ENCODE measurements at places on chromosomes 6 and 20.
A peak's percentile ranks its signal among the peaks of the same experiment; 100 is the strongest.

DNA sequence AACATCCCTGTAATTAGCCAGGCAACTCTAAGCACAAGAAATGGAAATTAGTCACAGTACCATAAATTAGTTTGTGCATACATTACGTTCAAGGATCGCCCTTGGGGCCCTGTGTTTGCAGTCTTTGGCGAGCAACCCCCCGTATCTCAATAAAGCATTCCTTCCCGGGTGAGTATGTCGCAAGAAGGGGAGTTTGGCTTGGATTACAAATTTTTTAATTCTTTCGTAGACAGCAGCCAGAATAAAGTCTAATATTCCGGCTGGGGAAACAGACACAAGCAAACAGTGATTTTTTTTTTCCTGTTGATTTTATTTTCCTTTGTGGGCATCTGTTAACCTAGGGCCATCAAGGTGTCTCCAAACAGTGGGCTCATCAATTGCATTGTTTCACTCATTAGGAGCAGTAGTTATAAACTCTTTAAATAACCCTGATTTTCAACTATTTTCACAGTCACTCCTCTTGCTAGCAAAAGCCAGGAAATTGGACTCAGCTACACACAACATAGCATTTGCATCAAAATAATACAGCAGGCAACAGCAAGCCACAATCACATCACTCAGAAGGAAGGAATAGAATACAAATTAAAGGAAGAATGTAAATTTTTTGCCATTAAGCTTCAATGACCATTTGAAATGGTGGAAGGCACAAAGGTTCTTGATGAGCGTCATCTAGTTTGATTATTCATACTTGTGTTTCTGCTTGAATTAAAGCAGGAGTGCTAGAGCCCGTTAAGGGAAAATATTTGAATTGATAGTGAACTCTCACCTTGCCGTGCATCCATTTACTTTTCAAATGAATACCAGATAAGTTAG is 85.3 kb downstream of the LINC00237 start:
- DNase-seq: no peak

GRCh38 chr6:71473926-71474325 is 185.3 kb downstream of the OGFRL1 start:
- no peak for DNase-seq

DNA sequence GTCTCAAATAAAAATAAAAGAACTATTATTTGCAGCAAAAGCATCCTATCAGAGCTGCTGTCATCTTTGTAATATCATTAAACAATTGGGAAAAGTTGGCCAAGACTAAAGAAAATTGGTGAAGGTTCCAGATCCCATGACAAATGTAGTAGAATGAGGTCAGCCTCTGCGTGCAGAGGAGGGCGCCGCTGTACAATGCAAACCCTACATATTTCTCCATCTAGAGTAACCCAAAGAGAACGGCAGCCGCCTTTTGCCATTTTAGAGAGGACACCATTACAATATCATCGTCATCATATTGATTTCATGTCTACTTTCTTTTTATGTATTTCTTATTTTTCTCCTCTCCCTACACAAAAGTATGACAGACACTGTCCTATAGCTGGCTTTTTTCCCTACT is 59.5 kb downstream of the ZMYND8 start:
- no peak for DNase-seq

GRCh38 chr6:159982731-159983506 is 14.0 kb downstream of the IGF2R start:
- DNase-seq: no peak

GRCh38 chr6:168725802-168726201 is 284.8 kb downstream of the SMOC2 start:
- DNase-seq: no peak

GRCh38 chr6:113558431-113558830 is 298.7 kb upstream of the MARCKS start:
- DNase-seq: no peak

DNA sequence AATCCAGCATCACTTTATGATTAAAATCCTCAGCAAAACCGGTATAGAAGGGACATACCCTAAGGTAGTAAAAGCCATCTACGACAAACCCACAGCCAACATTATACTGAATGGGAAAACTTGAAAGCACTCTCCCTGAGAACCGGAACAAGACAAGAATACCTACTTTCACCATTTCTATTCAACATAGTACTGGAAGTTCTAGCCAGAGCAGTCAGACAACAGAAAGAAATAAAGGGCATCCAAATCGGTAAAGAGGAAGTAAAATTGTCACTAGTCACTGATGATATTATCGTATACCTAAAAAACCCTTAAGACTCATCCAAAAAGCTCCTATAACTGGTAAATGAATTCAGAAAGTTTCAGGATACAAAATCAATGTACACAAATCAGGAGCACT is 33.3 kb downstream of the BLOC1S5 start:
- DNase-seq: no peak

GRCh38 chr6:107386340-107386739 is 73.0 kb downstream of the PDSS2 start:
- no peak for DNase-seq

- DNase-seq: no peak
Observed at GRCh38 chr6:85866758-85867401, 224.2 kb upstream of the SYNCRIP start.

DNA sequence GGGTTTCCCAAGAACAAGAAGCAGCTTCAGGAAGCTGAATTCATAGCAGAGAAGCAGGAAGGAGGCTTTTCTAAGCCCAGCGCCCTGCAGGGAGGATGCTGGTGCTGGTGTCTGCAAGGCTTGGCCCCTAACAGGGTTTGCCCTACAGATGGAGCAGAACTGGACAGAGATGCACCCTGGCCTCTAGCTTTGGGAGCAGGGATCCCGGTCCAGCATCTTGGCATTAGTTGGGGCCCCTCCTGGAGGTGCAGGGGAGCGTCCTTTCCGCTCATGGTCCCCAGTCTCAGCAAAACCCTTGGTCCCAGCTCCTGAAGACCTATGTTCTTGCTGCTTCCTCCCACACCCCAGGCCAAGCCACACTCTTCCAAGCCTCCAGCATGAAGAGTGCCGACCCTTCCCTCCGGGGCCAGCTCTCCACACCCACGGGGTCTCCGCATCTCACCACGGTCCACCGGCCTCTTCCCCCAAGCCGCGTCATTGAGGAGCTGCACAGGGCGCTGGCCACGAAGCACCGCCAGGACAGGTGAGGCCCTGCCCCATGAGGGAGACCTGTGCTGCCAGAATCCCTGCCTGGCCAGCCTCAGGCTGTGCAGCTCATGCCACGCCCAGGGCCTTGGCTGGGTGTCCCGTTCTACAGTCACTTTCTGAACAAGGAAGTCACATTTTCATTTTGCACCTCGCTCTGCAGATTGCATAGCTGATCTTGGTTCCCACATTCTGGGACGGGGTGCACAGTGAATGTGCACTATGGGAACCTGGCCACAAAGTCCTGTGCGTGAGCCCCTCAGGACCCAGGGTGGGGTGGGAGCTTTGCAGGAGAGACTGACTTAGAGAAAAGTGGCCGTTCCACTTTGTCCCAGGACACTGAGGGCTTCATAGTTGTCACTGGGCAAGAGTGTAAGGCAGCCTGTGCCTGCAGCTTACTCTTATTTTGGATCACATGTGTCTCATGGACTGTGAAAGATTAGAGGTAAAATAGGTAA is 160.2 kb downstream of the SYCP2 start:
- DNase-seq: no peak

- no peak for DNase-seq
Observed at GRCh38 chr6:341914-342831, 49.4 kb upstream of the IRF4 start.

GRCh38 chr6:37243816-37244370 is 13.7 kb upstream of the TBC1D22B start:
- no peak for DNase-seq

GRCh38 chr6:1986454-1987243 is 258.8 kb downstream of the GMDS start:
- DNase-seq: no peak

DNA sequence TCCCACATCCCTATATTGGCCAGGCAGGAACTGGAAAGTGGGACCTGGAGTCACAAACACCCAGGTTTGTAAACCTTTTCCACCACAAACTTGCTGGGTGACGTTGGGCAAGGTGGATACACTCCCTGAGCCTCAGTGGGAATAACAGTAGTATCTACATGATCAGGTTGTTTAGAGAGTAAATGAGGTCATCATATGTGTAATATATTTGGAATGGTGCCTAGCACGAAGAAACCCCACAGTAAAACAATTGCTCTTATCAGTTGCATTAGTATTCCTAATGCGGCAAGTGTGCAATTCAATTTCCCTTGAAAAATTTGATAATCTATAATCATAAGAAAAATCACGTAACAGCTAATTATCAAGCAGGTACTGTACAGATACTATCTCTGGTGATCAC is 51.9 kb downstream of the HIVEP2 start:
- no peak for DNase-seq

GRCh38 chr6:154953644-154954043 is 41.5 kb upstream of the TIAM2 start:
- DNase-seq: no peak

- no peak for DNase-seq
Observed at GRCh38 chr6:2111162-2111677, 134.2 kb downstream of the GMDS start.

DNA sequence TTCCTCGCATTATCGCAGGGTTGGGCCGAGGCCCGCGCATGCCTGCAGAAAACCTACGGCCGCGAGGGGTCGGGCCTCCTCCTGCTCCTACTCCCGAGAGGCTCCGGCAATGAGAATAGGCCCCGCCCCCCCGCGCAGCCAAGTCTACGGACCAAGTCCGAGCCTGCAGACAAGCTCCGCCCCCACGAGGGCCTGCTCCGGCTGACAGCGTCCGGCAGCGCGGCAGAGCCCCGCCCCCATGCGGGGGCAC is 3.1 kb upstream of the GPSM3 start:
- DNase-seq: peak; percentile 100

DNA sequence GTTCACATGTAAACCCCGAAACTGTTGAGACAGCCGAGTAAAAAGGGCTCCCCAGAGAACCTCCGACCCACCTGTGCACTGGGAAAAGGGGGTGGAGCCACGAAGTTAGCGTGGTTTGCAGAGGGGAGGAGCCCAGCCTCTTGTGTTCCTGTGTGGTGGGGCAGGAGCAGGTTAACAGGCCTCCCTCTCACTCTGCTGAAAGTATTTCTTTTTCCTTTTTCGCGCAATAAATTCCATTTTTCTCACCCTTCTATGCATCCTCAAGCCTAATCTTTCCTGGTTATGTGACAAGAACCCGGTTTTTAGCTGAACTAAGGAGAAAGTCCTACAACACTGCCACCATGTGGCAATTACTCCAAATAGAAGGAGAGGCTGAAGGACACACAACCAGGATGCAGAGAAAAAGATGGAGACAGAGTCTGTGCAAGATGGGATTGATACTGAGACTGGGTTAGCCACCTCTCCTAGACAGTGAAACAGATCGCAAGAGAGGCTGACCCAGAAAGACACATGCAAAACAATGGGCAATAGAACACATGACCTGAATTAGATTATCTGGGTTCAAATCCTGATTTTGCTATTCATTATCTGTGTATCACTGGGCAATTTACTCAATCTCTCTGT is 168.7 kb upstream of the PRSS16 start:
- peak; percentile 67 for DNase-seq

DNA sequence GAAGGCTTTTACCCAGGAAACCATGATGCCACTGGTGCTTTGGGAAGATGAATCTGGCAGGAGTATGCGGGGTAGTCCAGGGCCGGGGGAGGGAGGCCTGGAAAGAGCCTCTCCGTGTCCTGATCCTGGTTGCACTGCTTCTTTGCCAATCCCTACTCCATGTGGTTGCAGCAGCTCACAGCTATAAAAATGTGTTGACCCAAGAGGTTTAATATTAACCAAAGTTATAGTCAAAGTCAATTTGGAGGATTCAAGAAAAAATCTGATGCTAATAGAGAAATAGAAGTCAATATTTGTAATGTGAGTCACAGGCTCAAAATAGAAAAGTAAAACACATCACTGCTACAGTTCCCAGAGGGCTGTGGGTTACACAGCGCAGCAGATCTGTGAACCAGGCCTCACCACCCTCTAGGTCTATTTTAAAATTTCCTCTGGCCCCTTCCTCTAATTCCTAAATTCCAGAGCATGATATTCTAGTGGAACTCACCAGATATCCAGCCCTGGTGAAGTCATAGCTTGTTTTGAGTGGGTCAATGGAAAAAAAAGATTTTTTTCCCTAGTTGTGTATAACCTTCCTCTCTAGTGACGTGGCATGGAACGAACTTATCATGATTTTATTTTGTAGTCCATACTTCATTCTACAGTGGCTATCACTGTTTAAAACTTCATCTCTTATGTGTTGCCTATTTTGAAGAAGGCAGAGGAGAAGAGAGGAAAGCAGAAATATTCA is 63.2 kb upstream of the BMP2 start:
- no peak for DNase-seq

DNA sequence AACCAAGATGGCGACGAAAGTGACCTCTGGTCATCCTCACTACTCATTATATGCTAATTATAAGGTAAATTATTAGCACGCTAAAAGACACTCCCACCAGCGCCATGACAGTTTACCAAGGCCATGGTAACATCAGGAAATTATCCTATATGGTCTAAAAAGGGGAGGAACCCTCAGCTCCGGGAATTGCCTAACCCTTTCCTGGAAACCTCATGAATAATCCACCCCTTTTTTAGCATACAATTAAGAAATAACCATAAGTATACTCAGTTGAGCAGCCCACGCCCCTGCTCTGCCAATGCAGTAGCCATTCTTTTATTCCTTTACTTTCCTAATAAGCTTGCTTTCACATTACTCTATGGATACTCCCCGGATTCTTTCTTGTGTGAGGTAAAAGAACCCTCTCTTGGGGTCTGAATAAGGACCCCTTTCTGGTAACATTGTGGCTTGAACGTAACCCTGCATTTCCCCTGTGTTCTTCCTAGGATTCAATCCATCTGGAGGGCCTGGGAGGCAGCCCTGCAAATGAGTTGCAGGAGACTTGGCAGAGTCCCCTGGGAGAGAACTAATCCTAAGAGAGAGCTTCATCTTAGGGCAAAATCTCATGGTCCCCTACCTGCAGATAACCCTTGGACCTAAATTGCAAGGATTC is 225.6 kb upstream of the JARID2 start:
- DNase-seq: no peak

DNA sequence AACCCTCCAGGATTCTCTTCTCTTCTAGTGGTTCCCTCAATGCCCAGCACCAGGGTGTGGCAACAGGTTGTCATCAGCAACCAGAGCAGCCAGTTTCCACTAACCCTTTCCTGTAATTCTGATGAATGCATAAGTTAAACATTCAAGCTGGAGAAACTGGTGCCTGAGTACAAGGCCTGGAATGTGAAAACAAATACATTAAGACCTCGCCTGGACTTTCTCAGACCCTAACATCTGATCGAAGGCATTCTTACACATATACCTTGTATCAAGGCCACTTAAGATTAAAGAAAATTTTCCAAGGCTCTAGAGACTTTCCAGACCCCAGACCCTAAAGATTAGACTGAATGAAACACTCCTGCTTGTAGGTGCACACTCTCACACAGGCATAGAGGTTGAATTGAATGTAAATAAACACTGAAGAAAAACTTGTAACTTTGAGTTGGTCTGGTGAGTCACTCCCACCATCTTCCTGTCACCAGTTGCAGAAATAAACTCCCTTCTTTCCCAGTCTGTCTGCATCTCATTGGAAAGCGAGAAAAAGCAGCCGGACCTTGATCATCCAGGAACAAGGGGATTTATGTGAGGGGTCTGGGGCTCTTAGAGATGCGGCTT is 9.0 kb downstream of the LRP11 start:
- no peak for DNase-seq

GRCh38 chr6:152360034-152360433 is 277.1 kb downstream of the SYNE1 start:
- no peak for DNase-seq

Measured in OCI-LY7 (cell line).